ENCODE measurements at places on chromosomes 11 and 22.

DNA sequence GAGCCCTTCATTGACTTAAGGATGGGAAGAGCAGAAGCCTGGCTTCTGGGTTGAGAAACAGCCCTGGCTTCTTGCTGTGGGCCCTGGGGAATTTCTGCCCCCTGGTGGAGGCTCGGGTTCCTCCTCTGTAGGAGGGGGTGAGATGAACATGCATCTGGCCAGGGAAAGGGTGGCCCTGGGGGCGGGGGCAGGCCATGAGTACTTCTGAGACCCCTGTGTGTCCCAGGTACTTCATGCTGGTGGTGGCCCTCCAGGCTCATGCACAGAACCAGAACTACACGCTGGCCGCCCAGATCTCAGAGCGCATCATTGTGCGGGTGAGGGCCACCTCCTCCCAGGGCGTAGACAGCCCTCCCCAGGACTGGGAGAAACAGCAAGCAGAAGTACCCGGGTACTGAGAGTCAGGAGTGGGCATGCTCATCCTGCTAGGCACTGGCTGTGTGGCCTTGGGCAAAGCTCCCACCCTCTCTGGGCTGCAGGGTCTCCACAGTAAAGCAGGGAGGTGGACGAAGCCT is 15.8 kb downstream of the TMEM258 start:
- no peak for DNase-seq

- no peak for DNase-seq
These were observed 116.4 kb downstream of the TRIM29 start for GRCh38 chr11:120021391-120021953.

- DNase-seq: no peak
These were observed 149.3 kb upstream of the DDI1 start for GRCh38 chr11:103887001-103887658.

GRCh38 chr22:21947040-21948014 is 5.3 kb downstream of the PPM1F start:
- DNase-seq: no peak

- DNase-seq: no peak
These were observed 215.0 kb upstream of the E2F8 start for GRCh38 chr11:19455731-19456130.

DNA sequence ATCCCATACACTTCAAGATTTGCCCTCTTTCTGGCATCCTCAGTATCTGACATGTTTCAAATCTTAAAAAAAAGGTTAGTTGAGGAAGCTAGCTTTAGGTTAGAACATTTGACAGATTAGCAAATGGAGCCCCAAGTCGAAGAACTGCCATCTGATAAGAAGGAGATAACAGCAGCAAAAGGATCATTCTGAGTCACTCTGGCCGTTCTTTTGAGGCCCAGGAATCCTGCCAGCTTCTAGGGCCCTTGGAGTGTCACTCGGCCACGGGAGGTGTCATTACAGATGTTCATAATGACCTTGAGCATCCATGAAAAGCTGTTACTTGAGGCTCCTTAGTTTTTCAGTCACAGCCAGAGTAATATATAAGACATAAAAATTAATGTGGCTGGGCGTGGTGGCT is 132.1 kb upstream of the RASSF10 start:
- no peak for DNase-seq

GRCh38 chr22:46747646-46748045 is 9.6 kb upstream of the CERK start:
- DNase-seq: no peak

DNA sequence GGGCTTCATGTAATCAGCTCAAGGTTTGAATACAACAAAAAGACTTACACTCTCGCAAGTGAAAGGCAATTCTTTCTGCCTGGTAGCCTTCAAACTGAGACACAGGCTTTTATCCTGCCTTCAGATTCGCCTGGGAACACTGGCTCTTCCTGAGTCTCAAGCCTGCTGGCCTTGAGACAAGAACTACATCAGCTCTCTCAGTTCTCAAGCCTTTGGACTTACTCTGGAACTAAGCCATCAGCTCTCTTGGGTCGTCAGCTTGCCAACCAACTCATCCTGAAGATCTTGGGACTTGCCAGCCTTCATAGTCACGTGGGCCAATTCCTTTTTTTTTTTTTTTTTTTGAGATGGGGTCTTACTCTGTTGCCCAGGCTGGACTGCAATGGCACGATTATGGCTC is 35.7 kb upstream of the LRRC10B start:
- DNase-seq: no peak

DNA sequence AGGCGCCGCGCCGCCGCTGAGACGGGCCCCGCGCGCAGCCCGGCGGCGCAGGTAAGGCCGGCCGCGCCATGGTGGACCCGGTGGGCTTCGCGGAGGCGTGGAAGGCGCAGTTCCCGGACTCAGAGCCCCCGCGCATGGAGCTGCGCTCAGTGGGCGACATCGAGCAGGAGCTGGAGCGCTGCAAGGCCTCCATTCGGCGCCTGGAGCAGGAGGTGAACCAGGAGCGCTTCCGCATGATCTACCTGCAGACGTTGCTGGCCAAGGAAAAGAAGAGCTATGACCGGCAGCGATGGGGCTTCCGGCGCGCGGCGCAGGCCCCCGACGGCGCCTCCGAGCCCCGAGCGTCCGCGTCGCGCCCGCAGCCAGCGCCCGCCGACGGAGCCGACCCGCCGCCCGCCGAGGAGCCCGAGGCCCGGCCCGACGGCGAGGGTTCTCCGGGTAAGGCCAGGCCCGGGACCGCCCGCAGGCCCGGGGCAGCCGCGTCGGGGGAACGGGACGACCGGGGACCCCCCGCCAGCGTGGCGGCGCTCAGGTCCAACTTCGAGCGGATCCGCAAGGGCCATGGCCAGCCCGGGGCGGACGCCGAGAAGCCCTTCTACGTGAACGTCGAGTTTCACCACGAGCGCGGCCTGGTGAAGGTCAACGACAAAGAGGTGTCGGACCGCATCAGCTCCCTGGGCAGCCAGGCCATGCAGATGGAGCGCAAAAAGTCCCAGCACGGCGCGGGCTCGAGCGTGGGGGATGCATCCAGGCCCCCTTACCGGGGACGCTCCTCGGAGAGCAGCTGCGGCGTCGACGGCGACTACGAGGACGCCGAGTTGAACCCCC is 798 bp downstream of the BCR start:
- DNase-seq: no peak

- DNase-seq: no peak
These were observed 41.8 kb downstream of the TXN2 start for GRCh38 chr22:36439481-36440271.

- no peak for DNase-seq
These were observed 7.9 kb downstream of the INPPL1 start for GRCh38 chr11:72232260-72233055.

DNA sequence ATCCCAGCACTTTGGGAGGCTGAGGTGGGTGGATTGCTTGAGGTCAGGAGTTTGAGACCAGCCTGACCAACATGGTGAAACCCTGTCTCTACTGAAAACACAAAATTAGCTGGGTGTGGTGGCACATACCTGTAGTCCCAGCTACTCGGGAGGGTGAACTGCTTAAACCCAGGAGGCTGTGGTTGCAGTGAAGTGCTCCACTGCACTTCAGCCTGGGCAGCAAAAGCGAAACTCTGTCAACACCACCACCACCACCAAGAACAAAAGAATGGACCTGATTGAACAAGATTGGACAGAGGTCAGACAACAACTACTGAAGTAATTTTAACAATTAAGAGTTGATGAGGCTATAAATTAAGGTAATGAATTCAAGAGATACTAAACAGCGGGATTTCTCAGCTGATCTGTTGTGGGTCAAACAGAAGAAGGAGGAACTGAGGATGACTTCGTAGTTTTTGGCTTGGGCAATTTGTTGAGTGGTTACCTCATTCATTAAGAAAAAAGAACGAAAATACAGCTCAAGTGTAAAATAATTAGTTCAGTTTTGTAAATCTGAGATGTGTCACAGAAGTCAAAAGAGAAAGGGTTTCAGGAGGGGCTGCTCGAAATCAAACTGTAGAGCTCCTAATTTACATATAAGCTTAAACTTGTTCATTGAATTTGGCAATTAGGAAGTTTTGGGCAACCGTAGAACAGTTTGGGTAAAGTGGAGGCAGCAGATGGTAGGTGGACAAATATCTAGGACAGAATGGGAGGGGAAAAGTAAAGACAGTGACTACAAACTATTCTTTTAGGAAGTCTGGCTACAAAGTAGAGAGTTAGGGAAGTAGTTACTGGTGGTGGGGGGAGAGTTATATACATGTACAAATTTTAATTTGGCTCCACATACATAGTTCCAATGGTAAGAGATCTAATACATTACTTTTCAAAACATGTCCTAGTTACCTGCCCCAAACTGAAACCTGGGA is 4.5 kb downstream of the IL18 start:
- no peak for DNase-seq

DNA sequence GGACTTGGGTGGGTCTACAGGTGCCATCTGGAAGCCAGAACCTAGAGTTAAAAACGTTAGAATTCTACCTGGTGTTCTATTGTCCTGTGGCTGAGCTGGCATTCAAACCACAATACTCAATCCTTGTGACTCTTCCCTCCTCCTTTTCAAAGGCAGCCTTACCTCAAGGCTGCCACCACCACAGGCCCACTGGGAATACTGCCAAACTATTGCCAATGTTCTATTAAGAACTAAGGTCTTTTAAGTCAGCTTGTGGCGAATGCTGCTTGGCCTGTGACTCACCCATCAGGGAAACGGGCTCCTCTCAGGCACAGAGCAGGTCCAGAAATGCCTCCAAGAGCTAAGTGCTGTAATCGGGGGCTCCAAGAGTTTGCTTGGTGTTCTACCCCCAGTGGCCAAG is 1008.4 kb downstream of the JRKL start:
- no peak for DNase-seq

GRCh38 chr11:68118706-68119448 is 2.3 kb downstream of the CHKA start:
- DNase-seq: no peak

DNA sequence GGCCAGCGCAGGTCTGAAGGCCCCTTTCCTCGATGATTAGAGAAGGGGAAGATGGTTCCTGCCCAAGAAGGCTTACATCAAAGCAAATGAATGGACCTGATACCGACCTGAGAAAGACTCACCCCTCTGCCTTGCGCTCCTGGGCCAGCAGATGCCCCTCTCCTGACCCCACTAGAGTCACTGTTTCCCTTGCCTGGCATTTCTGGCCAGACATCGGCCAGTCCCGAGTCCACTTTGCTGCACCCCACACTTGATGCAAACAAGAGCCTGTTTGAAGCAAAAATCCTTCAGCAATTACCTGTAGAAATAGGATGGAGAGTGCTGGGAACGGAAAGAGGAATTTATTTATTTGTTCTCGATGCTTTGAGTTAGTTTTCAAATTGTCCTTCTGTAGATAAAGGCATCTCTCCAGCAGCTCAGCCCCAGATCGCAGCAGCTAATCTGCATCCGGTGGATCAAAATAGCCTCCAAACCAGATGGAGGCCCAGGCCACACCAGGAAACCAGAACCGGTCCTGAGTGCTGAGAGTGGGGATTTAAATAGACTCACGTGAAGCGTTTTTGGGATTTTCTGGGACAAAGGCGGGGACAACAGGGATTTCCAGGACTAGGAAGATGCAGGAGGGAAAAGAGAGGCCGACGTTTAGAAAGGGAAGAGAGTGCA is 148.6 kb downstream of the TRIM29 start:
- no peak for DNase-seq

- DNase-seq: no peak
These were observed 22.2 kb upstream of the CYP2D6 start for GRCh38 chr22:42152661-42153270.

- DNase-seq: no peak
These were observed 37.8 kb downstream of the PGR start for GRCh38 chr11:101091781-101092180.

- DNase-seq: no peak
These were observed 21.9 kb downstream of the SULT4A1 start for GRCh38 chr22:43840431-43840830.

DNA sequence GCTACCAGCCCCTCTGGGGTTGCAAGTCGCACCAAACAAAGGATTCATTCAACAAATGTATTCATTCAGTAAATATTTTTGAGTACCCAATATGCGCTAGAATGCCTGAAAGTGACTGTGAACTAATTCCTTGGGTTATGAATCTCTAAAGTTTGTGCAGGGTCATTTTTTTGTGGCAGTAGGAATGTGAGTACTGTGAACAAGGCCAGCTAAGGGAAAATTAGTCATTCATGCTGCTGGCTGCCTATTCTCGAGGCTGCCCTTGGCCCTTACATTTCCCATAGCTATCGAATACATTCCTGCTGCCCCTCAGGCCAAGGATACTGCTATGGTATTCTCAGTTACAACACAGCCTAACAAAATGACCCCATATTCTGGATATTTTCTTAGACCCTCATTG is 141.6 kb downstream of the TRPC6 start:
- DNase-seq: no peak

GRCh38 chr11:128604723-128605122 is 17.4 kb upstream of the ETS1 start:
- no peak for DNase-seq

DNA sequence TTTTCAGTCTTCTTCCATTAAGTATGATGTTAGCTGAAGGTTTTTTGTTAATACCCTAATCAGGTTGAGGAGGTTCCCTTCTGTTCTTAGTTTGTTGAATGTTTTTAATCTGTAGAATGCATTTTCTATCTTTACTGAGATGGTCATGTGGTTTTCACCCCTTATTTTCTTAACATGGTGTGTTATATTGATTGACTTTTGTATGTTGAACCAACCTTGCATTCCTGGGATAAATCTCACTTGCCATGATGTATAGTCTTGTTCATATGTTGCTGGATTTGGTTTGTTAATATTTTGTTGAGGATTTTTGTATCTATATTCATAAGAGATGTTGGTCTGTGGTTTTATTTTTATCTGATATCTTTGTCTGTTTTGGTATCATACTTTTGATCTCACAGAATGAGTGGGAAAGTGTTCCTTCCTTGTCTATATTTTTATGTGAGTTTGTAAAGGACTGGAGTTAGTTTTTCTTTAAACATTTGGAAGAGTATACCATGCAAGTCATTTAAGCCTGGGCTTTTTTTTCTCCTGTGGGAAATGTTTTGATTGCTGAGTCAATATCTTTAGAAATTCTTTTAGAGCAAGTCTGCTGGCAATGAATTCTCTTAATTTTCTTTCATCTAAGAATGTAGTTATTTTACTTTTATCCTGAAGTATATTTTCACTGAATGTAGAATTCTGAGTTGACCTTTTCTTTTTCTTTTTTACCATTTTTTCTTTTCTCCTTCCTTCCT is 5.5 kb upstream of the P4HA3 start:
- no peak for DNase-seq

DNA sequence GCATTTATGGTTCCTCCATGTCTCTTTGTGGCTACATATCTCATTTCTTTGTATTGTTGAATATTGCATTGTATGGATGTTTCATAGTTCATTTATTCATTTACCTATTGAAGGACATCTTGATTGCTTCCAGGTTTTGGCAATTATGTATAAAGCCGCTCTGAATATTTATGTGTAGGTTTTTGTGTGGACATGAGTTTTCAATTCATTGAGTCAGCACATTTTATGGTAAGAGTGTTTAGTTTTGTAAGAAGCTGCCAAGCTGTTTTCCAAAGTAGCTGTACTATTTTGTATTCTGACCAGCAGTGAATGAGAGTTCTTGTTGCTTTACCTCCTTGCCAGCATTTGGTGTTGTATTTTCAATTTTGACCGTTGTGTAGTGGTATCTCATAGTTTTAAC is 39.2 kb downstream of the KDM2A start:
- no peak for DNase-seq
